AG08395 (cell line): ENCODE measurements at places on chromosomes 4 and X.

GRCh38 chr4:189073739-189074138, 866.9 kb upstream of the FRG1 start:
- no peak for DNase-seq

- no peak for DNase-seq
Observed at GRCh38 chr4:41745292-41746024, 3.1 kb downstream of the PHOX2B start.

- DNase-seq = no peak
Observed at GRCh38 chr4:128353791-128354190, 66.2 kb upstream of the PGRMC2 start.

- no peak for DNase-seq
Observed at GRCh38 chr4:153620352-153620751, 63.7 kb upstream of the TLR2 start.

- DNase-seq = no peak
Observed at GRCh38 chr4:75671802-75672421, 1.3 kb downstream of the G3BP2 start.

GRCh38 chr4:185099024-185099682, 43.9 kb upstream of the SLC25A4 start:
- DNase-seq = no peak

GRCh38 chr4:183960046-183960420, 54.9 kb downstream of the STOX2 start:
- DNase-seq = peak; percentile 57

DNA sequence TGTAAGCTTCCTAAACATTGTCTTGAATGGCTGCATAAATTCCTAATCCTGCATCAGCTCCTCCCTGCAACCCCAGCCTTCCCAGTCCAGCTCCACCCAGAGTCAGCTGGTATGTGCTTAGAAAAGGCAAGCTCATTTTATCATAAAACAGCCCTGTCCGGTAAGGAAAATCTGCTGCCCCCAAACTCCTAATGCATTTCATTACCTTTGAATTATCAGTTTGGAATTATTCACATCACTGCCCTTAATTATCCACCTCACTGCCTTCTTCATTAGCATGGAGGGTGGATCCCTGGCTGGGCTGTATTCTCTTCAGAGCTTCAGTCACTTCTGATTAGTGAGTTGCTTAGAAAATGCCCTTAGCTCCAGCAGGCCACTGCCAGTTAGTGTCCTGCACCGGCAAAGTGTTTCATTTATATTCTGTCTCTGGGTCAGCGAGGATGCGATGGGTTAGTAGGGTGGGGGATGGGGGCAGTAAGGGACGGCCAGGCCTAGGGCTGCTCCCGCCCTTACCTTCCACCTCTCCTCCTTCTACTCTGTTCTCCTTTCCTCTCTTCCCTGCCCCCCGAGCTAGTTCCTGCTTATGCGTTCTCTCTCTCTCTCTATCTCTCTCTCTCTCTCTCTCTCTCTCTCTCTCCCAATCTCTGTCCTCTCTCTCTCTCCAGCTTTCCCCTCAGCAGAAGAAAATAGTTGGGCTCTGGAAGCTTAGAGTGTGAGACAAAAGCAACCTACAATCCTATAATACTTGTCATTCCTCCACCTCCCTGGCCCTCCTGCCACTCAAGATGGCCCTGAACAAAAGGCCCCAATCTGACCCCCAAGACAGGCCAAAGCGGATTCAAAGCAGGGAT, 174.8 kb upstream of the KLF3 start:
- DNase-seq = no peak

- no peak for DNase-seq
Observed at GRCh38 chr4:13386405-13387107, 97.6 kb downstream of the RAB28 start.

DNA sequence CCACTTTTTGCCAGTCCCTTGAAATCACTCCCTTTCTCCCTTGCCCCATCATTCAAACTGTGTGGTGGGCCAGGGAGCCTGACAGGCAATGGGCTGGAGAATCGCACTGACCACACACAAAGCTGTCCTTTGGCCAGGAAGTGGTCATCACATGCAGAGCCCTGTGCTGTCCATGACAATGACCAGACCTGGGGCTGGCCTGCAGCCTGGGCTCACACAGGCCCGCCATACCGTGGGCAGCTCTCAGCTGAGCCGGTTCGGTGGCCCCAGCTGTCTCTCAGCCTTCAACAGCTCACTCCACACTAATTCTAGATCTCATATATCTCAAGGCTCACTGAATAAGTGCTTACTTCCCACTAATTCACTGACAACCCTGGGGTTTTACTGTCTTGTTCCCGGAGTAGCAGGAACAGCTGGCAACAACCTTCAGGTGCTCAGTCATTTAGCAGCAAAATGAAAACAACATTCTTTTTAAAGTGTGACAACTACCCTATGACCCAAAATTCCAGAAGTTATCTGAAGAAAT, 48.0 kb downstream of the USP46 start:
- no peak for DNase-seq

DNA sequence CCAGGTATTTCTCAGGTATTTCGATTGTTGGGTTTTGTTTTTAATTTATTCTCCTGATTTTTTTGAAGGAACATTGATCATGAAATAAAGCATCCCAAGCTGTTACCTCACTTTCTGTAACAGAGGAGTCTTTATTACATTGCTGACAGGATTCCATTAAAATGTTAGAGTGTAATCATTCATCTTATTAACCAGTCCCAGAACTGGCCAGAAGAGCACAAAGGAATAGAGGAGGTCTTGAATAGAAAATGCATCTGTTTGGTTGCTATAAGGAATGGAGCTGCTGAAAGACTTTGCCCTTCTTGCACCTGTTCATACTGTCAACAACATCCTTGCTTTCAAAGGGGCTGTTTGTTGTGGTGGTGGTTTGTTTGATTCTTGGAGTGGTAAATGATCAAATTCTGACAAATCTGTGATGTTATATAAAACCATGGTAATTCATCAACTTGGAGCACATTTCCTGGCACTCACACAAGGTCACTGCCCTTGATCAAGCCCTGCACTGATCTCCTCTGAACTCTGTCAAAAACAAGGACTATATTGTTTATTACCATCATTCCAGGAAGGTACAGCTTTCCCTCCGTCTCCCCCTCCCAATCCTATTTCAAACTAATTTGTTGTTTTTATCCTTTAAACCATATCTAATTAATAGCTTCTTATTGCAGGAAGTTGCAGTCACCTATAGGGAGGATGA, 215.8 kb downstream of the PCDH19 start:
- DNase-seq = no peak

DNA sequence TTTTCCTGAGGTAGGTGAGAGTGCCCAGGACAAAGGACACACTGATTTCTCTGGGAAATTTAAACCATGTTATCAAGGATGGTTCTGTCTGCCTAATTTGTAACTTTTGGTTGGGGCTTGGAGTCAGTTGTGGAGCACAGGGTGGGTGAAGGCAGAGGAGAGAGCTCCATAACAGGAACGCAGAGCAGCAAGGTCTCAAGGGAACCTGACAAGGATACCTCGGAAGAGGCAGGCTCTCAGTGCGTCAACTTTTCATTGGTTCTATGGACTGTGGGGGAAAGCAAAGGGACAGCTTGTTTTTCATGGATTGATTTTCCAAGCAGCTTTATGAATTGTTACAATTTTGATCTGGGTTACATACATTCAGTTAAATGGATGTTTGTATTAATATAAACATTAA, 110.4 kb downstream of the SLIT2 start:
- DNase-seq = no peak

- no peak for DNase-seq
Observed at GRCh38 chr4:77159806-77160205, 2.8 kb downstream of the CCNG2 start.

- peak; percentile 12 for DNase-seq
Observed at GRCh38 chr4:33924239-33924638, 2320.1 kb downstream of the ARAP2 start.

- DNase-seq = no peak
Observed at GRCh38 chrX:42943051-42943974, 165.3 kb upstream of the PPP1R2C start.

DNA sequence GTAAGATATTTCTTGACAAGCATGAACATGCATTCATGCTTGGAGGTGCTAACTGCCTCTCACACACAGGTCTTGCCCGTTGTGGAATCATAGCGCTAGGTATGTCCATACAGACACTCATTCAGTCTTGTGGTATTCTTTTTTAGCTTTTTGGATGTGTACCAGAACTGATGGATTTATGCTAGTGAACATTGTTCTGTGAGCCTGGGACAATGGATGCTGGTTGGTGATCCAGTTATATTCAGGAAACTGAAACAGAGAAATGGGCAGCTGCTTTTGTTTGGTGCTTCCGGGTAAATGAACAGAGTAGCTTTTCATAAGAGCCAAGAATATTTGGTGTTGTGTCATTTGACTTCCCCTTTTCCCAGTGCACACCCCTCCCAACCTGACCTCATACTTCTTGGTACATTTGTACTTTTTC, 78.9 kb upstream of the SLC4A4 start:
- no peak for DNase-seq

GRCh38 chrX:119783026-119783425, 8.4 kb downstream of the RPL39 start:
- no peak for DNase-seq

GRCh38 chrX:12595720-12596119, 195.5 kb upstream of the PRPS2 start:
- no peak for DNase-seq

- DNase-seq = no peak
Observed at GRCh38 chr4:94934864-94935263, 177.1 kb downstream of the BMPR1B start.

- no peak for DNase-seq
Observed at GRCh38 chr4:13509442-13509841, 25.3 kb upstream of the RAB28 start.

DNA sequence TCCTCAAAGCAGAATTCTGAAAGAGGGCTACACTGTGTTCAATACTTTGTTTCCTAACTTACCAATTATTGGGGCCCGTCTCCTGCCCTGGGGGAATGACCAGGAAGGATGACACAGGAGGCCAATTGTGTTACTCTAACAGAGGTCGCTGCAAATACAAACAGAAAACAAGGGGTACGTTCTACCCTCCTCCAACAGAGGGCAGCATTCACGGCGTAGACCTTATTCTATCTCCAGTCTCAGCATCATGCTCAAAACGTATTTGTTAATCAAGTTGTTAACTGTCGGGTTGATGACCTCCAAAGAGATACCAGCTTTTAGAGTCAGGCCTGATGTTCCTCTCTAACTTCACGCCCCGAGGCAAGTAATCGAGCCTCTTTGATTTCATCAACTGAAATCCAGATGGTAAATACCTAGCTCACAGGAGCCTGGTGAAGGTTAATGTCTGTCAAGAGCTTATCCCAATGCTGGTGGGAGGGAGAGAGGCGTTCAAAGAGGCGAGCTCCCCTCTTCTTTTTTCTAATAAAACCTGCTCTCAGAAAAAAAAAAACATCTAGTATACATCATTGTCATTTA, 181.0 kb upstream of the KCNIP4 start:
- peak; percentile 1 for DNase-seq

- peak; percentile 50 for DNase-seq
Observed at GRCh38 chr4:143514497-143514896, 995 bp downstream of the SMARCA5 start.

DNA sequence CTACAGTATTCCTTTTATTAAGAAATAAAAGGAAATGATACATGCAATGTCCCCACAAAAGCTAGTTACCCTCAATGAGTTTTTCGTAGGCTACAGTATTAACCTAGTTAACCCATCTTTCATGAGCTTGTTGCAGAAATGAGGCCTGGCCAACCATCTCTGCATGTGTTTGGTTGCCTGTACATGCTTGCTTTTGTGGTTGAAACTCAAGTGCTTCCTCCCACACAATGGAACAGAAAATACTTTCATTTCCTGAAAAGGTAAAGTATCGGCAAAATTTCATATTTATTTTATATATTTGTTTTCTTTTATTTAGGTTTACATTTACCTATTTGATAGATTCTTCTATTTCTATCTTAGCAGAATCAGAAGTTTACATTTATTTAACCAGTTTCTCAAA, 214.6 kb upstream of the FAM241A start:
- no peak for DNase-seq

GRCh38 chr4:124209626-124210025, 502.9 kb downstream of the ANKRD50 start:
- DNase-seq = no peak

- no peak for DNase-seq
Observed at GRCh38 chr4:1170976-1171310, 1.4 kb downstream of the SPON2 start.

GRCh38 chr4:180134091-180134866, 2108.9 kb upstream of the TENM3 start:
- DNase-seq = no peak

DNA sequence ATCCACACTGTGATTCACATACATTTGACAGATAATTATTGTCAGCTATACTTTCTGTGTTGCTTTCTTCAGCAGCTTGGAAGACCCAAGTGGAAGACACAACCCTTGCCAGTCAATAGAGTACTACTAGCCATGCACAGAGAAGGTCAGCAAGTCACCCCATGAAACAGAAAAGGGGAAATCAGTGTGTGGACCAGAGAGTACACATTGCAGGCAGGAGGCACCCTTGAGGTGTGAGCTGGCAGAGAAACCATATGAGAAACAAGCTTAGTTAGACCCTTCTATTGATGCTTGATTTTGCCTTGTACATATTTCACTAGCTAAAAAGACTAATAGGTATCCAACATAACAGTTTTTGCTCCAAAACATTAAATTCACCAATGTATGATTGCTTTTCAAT, 99.5 kb downstream of the NLGN4X start:
- no peak for DNase-seq

DNA sequence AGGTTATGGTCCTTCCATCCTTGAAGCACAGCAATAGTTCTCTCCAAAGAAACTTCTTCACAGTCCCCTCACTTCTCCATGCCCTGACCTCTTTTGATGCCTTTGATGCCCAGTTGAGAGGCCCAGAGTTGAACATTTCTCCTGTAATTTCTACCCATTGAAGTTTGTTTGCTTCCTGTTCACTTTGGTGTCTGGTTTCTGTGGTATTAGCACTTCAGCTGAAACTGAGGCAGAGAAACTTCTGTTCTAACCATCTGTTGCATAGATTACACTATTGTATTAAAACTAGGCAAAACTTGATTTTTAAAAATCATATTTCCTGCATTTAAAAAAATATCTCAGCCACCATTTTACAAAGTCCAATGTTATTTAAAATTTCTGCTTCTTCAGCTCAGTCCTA, 89.8 kb upstream of the ADGRG2 start:
- no peak for DNase-seq

DNA sequence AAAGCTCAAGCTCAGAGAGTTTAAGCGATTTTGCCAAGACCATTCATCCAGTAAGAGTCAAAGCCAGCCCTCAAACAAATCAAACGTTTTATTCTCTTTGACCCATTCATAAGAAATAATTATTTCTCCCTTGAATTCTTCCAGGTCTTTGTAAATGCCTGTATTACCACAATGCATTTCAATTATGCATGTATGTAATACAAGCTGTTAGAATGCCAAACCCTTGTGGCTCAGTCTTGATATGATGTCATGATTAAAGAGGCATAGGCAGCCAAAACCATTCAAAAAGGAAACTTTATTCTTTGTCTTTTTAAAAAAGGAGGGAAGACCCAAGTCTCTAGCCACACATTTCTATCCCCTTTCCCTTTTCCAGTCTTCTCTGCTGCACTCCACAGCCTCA, 56.5 kb upstream of the PGM2 start:
- no peak for DNase-seq
